NCI-H526 treated with DMSO at 0.1 percent for 48 hours (cell line): ENCODE measurements at places on chromosomes 6 and 20.

- no peak for DNase-seq
Measured at GRCh38 chr6:128256095-128256494, 264.3 kb downstream of the PTPRK start.

GRCh38 chr6:158409451-158409850, 97.2 kb downstream of the TULP4 start:
- DNase-seq = no peak

- no peak for DNase-seq
Measured at GRCh38 chr20:11457488-11457887, 460.2 kb upstream of the BTBD3 start.

DNA sequence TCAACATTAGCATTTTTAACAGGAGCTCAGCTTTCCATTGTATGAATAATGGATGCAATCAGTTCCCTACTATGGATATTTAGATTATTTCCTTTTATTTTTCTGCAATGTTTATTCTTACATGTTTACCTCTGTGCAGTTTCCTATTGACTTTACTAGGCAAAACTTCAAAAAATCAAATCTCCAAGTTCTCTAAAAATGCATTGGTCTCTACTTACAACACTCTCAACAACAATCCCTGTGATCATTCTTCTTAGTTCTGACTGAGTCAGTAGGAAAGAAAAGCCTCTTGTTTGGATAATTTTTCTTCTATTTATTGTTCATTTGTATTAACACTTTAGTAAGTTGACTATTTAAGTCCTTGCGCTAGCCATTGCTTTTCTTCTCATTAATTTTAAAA, 126.1 kb downstream of the KIF13A start:
- no peak for DNase-seq

DNA sequence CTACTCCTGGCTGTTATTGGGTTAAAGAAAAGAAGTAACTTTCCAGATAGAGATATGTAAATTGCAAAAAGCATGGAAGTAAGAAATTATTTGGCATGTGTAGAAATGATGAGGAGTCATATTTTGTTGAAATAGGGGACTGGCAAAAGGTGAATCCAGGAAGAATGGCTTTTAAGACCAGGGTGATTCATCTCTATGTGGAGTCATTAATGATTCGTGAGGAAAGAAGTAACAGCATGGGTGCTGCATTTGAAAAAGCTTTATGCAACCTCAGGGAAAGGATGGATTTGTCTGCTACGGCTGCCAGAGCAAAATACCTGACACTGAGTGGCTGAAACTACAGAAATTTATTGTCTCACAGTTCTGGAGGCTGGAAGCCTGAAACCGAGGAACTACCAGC, 14.8 kb upstream of the SYNE1 start:
- DNase-seq = no peak

DNA sequence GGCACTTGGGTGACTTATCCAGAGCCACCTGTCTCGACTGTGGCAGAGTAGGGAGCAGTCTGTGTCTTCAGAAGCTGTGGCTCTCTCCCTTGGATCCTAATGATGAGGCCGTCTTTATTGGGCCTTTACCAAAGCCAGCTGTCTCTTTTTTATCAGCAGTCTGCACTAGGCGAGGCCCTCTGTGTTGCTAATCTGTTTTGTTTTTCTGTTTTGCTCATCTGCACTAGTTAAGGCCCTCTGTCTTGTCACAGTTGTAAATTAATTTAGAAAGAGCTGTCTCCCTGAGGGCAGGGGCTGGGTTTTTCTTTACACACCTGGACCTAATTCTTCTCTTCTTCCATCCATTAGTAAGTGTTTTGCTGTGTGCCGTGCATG, 45.0 kb downstream of the CDS2 start:
- no peak for DNase-seq

- DNase-seq = peak; percentile 29
Measured at GRCh38 chr6:41546475-41546865, 289 bp downstream of the FOXP4 start.

DNA sequence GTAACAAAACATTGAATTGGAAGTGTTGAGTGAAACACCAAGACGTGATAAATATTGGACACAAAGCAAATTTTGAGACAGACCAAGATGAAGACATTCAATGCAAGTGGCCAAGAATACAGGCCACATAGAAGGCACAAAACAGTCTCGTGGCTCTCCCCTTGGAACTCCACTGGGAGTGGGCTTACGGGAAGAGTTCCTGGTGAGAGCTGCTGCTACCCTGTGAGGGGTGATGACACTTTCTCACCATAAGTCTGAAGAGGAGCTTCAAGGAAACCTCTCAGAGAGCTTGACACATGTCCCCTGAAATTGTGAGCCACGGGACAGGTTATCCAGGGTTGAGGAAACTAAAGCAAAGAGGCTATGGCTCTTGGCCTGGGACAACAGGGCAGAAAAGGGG, 48.6 kb upstream of the SLC22A16 start:
- no peak for DNase-seq

- no peak for DNase-seq
Measured at GRCh38 chr20:12914804-12915203, 94.0 kb upstream of the SPTLC3 start.

GRCh38 chr6:163790266-163790840, 375.8 kb downstream of the QKI start:
- no peak for DNase-seq

DNA sequence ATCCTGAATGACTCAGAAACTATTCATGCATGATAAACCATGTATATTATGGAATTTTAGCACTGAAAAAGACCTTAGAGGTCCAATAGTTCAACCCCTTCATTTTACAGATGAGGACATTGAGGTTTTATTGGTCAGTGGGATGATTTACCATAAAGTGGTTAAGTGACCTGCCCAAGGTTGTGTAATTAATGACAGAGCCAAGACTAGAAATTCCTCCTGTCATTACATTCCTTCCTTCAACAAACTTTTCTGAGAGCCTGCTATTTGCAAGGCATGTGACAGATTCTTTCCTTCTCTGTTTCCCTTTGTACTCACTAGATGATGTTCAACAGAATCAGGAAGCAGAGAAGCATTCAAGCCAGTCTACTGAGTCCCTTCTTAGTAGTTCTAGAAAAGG, 170.7 kb upstream of the KCNK16 start:
- no peak for DNase-seq

DNA sequence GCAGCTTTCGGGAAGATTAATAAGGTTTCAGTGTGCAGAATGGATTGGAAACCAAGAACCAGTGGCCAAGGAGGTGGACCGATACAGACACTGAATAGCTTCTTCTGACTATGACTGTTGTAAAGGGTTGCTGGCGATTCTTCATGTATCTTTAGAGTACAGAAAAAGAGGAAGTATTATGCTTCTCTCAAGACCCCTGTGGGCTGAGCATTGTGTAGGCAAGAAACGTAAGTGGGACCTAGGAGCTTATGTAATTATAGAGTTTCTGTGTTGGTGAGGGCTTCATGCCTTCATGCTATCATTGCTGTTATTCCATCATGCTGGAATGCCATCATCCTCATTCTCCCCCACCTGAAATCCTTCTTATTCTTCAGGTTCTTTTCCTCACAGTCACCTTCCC, 105.4 kb upstream of the AKIRIN2 start:
- no peak for DNase-seq

GRCh38 chr20:49186535-49187329, 1.4 kb downstream of the STAU1 start:
- peak; percentile 56 for DNase-seq

DNA sequence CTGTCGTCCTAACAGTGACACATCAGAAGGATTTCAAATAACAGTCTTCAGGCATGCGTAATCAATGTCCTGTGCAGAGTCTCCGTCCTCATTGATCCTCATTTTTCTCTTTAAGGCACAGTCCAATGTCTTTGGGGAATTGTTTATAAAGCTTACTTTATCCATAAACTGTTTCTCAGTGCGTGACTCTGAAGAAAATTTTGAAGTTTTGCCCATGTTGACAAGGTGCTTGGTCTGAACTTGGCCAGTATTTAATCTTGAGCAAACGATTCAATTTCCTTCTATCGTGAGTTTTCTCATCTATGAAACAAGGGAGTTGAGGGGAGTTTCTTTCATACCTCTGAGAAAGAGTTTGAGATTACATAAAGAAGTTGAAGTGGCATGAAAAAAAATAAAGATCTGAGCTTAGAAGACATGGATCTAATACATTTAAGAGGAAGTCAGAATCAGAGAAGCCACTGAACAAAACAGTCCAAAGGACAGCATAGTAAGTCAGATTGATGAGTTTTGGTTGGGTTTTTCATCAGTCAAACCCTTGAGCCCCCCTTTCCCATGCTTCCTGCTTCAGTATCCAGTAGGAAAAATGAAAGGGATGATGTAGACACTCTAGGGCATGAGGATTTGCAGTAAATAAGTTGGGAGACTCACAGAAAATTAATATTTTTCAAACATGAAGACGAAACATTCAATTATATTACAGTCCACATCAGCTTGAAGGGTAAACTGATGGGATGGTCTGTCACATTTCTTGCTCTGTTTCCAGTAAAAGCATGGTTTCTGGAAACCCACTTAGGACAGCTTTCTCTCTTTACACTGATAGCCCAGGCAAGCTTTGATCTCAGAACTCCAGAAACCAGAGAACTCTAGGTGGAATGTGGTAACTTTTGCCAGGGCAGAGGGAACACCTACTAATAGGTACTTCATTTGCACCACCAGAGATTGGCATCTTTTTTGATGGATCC, 8.1 kb downstream of the EDN1 start:
- no peak for DNase-seq

GRCh38 chr6:30061858-30062458, 893 bp downstream of the POLR1H start:
- DNase-seq = no peak

DNA sequence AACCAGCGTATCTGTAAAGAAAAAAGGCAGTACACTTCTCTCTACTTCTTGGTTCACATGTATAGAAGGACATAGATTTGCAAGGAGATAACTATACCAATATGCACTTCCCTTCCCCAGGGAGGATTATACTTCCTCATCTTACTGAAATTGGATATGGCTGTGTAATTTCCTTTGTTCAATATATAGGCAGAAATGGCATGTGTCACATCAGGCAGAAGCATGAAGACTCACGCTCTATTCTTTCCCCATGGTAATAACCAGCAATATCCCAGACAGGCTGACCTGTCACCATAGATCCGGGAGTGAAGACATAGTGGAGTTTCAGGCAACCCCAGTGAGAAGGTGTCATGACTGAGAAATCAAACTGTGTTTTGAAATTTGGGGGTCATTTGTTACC, 518.3 kb downstream of the KIF16B start:
- DNase-seq = no peak

- DNase-seq = no peak
Measured at GRCh38 chr6:98463038-98464000, 371.1 kb upstream of the POU3F2 start.

DNA sequence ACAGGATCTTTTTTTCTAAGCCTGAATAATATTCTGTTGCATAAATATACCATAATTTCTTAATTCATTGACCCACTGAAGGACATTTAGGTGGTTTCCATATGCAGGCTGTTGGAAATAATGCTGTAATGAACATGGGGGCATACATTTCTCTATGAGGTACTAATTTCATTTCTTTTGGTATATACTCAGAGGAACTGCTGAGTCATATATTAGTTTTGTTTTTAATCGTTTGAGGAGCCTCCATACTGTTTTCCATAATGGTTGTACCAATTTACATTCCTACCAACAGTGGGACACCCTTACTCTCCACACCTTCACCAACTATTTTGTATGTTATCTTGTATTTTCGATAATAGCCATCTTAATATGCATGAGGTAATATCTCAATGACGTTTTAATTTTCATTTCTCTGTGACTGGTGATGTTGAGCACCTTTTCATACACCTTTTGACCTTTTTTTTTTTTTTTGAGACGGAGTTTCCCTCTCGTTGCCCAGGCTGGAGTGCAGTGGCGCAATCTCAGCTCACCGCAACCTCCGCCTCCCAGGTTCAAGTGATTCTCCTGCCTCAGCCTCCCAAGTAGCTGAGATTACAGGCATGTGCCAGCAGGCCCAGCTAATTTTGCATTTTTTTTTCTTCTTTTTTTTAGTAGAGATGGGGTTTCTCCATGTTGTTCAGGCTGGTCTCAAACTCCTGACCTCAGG, 187.4 kb downstream of the RNGTT start:
- DNase-seq = no peak

GRCh38 chr6:98949589-98949988, 1.8 kb upstream of the FBXL4 start:
- no peak for DNase-seq
